ENCODE measurements at places on chromosomes 2 and 18. TPM values are rescaled to one million over a fixed set of nuclear protein-coding genes. Genes with fewer than 3 reads are reported as not detected.

OSR1 gene
- total RNA-seq, result not detected

SMAD4 gene
- total RNA-seq, result 81.9 TPM

PAIP2B gene
- 2.3 TPM for total RNA-seq

GATA6 gene
- 0.11 TPM for total RNA-seq

SERPINB7 gene
- not detected for total RNA-seq

ASNSD1 gene
- 54.2 TPM for total RNA-seq

SERTAD2 gene
- 21.4 TPM for total RNA-seq

HDHD2 gene
- 27.3 TPM for total RNA-seq

HNMT gene
- total RNA-seq, result 0.78 TPM

ZNF892 gene
- total RNA-seq, result 4.7 TPM

MPHOSPH10 gene
- 65.4 TPM for total RNA-seq

CCDC138 gene
- total RNA-seq, result 16.2 TPM

RUFY4 gene
- not detected for total RNA-seq

DNA sequence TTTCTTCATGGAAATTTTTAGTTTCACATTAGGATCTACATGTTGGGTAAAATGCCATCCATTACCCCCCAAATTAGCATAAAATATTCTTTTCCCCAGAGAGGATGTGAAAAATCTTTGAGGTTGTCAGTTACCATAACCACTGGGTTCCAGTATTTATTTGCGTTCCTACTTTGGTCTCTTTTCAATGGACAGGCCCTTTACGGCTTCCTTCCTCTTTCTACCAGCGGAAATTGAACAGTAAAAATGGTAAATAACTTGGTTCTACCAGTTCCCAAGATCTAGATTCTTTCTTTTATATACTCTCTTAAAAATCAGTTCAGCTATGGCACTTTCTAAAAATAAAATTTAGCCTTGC is 169.2 kb upstream of the APCDD1 start:
- DNase-seq, result no peak

DNA sequence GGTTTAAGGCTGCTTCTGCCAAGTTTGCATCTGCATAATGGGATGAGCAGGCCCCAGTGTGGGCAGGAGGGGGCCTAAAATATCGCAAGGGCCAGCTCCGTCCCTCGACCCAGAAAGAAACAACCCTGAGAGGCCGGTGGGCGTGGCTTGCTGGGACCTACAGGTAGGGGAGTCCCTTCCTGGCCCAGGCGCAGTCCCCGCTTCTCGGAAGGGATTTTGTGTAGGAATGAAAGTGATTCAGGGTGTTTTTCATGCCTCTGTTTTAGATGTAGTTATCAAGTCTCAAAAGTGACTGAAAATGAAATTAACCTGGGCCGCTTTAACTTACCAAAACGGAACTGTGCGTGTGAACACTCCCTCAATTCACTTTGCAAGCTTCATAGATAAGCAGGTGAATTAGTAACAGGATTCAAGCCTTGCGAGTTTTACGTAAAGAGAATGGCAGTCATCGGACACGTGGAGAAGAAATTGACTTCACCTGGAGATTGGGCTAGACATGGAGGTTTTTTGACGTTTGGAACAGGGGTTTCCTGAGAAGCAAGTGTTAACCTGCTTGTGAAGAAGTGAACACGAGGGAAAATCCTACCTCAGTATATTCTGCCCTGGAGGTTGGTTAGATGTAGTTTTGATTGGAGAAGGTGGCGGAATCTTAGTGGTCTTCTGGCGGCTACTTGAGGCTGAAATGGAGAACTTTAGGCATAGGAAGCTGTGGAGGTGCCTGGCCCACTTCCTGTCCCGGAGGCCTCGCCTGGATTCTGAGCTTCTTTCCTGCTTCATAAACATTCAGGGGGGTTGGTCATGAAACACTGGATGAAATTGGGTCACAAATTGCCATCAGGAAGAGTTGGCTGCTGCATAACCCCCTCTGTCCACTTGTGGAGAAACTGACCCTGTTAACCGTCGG is 1.7 kb downstream of the NCK2 start:
- DNase-seq, result peak; percentile 70

- no peak for DNase-seq
Measured at GRCh38 chr2:178271629-178272333, 77.5 kb downstream of the OSBPL6 start.

- no peak for DNase-seq
Measured at GRCh38 chr18:55607773-55608172, 19.8 kb upstream of the TCF4 start.

GRCh38 chr18:45889419-45890064 is 64.1 kb downstream of the SIGLEC15 start:
- DNase-seq, result no peak

- DNase-seq, result peak; percentile 86
Measured at GRCh38 chr2:25323042-25323514, 18.6 kb downstream of the DNMT3A start.

DNA sequence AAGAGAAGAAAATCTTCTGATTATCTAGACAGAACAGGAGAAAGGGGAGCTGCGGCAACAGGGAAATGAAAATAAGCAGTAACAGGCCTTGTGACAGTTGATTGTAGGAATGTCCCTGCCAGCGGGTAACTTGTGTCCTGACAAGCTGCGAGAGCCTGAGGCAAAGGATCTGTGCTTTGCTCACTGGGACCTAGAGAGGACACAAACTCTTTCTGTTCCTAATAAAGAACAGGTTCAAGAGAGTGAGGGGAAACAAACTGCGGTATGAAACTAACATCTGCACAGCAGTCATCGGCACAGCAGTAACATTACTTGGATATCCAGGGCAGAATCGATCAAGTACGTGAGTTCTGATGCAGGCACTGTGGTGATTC is 103.7 kb upstream of the THOC1 start:
- no peak for DNase-seq

DNA sequence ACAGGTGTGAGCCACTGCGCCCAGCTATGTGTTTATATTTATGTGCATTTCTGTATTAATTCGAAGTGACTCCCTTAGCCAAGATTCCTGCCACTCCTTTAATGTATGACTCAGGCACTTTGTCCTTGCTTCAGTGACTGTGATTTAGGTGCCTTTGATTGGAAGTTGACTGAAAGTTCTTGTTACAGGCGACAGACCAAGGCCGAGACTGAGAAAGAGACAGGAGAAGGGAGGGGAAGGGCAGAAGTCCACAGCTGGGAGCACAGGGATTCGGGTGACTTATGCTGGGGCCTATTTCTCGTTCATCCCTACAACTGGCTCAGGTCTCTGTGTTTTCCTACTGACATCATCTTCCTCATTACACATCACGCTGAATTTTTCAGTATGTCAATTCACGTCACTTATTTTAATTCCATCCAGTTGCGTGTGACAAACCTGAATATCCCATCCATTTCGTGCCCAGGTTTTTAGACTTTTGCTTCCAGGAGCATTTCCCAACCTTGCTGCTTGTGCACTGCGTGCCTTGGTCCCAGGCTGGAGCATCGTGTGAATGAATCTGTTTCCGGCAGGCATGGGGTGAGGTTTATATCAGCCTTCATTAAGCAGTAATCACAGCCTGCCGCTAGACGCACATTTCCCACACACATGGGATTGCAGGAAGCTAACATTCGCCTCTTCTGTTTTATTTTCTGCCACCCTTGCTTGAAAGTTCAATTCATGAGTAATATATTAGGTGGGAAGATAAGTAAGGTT is 42.4 kb downstream of the TMEM18 start:
- DNase-seq, result no peak

- DNase-seq, result no peak
Measured at GRCh38 chr2:234751275-234751973, 200.4 kb upstream of the SH3BP4 start.

DNA sequence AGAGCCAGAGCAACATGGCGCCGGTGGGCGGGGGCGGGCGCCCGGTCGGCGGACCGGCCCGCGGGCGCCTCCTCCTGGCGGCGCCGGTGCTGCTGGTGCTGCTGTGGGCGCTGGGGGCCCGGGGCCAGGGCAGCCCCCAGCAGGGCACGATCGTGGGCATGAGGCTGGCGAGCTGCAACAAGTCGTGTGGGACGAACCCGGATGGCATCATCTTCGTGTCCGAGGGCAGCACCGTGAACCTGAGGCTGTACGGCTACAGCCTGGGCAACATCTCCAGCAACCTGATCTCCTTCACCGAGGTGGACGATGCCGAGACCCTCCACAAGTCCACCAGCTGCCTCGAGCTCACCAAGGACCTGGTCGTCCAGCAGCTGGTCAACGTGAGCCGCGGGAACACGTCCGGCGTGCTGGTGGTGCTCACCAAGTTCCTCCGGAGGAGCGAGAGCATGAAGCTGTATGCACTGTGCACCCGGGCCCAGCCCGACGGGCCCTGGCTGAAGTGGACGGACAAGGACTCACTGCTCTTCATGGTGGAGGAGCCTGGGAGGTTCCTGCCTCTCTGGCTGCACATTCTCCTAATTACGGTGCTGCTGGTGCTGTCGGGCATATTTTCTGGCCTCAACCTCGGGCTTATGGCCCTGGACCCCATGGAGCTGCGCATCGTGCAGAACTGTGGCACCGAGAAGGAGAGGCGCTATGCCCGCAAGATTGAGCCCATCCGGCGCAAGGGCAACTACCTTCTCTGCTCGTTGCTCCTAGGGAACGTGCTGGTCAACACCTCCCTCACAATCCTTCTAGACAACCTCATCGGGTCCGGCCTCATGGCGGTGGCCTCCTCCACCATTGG is 507 bp downstream of the CNNM4 start:
- DNase-seq, result no peak

GRCh38 chr18:55515214-55515613 is 72.8 kb downstream of the TCF4 start:
- no peak for DNase-seq

DNA sequence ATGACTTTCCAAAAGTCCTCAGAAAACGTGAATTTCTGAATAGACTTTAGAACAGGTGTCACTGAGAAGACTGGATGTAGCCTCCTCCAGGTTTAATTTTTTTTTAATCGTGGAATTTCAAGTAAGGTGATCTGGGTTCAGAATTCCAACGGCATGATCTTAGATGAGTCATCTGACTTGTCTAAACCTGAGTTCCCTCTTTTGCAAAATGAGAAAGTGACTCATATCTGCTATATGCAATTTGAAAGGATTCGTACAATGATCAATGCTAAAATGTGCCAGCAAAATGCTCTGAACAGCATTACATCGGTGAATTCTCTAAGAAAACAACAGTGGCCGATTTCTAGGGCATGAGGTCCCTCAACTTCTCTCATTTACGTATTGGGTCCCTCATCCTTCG is 69.1 kb upstream of the ZNF516 start:
- no peak for DNase-seq

DNA sequence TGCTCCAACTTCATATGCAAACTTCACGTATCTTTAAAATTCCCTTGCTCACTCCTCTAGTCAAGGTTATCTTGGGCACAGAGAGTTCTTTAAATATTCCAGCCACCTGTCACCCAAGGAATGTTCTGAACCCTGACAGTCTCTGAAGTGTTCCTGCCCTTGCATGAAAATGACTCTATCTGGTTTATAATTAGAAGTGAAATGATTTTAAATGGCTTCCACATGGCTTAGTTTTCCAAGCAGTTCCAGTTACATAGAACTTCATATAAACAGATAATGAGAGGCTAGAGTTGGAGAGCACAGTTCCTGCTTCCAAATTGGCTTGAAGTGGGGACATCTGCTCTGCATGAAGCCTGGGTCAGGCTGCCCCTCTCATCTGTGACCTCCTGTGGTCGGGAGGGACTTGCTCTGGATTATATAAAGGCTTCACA is 81.9 kb downstream of the SLC4A3 start:
- DNase-seq, result no peak

GRCh38 chr18:58452454-58453166 is 176.3 kb downstream of the ALPK2 start:
- DNase-seq, result no peak

GRCh38 chr2:10382354-10383061 is 65.6 kb downstream of the ODC1 start:
- peak; percentile 27 for DNase-seq

GRCh38 chr18:74906184-74906583 is 302.8 kb downstream of the PTGR3 start:
- DNase-seq, result no peak

- no peak for DNase-seq
Measured at GRCh38 chr2:187302116-187302515, 145.9 kb downstream of the CALCRL start.

DNA sequence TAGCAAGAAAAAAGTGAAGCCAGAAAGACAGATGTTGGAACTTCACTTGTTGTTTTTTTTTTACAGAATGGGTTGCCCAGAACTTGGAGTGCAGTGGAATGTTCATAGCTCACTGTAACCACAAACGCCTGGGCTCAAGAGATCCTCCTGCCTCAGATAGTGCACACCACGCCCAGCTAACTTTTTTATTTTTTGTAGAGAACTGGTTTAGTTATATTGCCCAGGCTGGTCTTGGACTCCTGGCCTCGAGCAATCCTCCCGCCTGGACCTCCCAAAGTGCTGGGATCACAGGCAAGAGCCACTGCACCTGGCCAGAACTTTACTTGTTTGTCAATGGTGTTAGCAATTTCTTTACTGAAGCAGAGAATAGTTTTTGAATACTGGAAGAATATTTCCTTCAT is 11.9 kb upstream of the ASPRV1 start:
- DNase-seq, result no peak

DNA sequence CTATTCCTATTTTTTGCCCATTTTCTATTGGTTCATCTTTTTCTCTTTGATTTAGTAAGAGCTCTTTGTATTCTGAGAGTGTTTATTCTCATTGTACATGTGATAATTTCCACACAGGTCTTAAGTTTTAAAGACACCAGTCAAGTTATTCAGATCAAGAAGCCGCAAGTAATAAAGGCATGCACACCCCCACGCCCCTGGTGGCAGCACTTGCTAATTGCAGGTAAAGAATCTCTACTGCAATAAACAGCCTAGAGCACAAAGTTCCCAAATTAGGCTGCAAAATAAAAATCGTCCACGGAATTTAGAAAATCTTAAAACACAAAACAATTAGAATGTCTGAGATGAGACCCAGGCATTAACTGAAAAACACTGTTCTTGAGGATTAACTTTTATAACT is 45.2 kb downstream of the ST3GAL5 start:
- no peak for DNase-seq

GRCh38 chr18:24543795-24544498 is 83.5 kb downstream of the HRH4 start:
- DNase-seq, result no peak

DNA sequence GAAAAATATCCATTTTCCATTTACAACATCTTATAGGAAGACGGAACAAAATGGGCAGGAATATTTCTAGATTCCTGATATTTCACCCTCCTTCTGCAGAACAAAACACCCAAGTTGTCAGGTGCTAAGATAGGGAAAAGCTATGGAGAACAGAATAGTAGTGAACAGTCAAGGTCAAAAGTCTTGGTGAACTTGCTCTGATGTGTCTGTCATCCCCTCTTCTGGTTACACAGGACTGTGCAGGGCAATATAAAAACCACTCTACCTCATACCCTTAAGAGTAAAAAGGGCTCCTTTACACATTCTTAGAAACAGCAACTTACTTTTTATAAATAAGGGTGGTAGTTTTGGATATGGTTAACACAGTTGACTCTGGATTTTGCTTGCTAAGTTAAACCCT is 4.4 kb downstream of the MYL1 start:
- no peak for DNase-seq

GRCh38 chr2:167279810-167280209 is 391.5 kb downstream of the XIRP2 start:
- no peak for DNase-seq

DNA sequence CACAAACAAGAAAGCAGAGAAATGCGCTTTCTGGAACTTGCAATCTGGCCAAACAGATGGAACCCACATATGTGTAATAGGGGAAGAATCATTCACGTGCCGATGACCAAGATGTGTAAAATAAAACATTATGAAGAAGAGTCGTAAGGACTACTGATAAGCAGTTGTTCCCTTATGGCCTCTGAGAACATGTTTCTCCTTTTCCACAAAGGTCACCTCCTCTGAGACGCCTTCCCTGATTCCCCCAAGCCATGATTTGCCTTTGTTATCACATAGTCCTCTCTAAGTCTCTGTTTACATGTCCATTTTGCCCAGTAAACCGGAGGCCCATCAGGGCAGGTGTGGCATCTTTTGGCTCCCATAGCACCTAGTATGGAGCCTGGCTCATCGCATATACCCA is 8.0 kb downstream of the OTOF start:
- DNase-seq, result no peak
